Head of caudate nucleus (tissue), 42 donors: ENCODE measurements at places on chromosomes 12 and 14.

GRCh38 chr12:68364328-68364727, 32.2 kb upstream of the MDM1 start:
- no peak for DNase-seq

GRCh38 chr14:34436118-34436905, 25.7 kb downstream of the SPTSSA start:
- DNase-seq, result no peak

GRCh38 chr14:29016050-29016900, 249.7 kb downstream of the FOXG1 start:
- no peak for DNase-seq

DNA sequence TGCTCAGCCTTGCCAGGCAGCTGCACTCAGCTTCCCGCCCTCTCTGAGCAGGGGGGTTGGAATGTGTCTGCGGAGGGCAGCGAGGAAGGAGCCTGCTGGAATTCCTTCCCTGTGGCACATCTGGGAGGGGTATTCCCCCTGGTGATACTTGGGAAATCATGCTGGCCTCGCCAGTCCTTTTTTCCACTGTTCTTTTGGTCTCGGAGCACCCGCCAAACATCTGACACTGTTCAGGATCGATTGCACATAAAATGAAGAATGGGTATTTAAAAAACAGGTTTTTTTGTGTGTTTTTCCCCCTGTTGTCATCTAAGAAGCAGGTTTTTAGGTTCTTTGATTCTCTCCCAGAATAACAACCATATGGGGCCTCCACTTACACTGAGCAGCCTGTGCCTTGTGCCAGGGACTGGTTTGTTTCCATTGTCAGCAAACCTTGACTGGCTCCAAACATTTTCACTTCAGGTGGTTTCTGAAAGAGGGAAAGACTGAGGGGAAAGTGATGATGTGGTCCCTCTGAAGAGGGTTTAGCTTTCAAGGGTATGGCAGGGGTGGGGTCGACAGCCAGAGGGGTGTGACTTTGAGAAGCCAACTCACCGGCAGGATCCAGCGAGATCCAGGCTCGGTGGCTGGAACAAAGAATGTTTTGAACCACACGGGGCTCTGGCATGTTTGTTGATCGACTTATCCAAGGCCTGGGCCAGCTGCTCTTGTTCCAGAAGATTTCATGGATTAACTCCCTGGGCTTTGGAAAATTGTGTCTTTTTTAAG, 215.1 kb downstream of the CACNA1C start:
- DNase-seq, result no peak

DNA sequence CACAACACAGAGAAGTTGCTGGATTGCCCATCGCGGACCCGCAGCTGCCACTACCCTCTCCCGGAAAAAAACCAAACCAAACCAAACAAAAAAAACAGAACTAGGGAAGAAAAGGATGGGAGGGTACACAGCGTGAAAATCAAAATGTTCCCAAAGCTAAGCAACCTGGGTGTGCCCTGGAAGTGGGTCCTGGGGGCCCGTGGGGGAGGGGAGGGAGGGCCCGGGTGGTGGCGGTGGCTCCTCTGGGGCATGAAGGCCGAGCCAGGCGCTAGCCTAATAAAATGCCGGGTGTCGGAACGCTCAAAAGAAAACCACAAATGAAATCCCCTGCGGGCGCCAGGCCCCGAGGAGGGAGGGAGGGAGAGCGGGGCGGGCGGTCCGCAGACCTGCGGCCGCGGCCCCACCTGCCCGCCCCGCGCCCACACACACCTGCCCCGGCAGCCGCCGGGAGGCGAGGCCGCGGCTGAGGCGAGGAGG, 787 bp downstream of the HECTD4 start:
- DNase-seq, result peak; percentile 6

- no peak for DNase-seq
Measured at GRCh38 chr14:103190741-103191140, 67.5 kb downstream of the TNFAIP2 start.

- DNase-seq, result no peak
Measured at GRCh38 chr12:127823801-127824200, 443.2 kb upstream of the TMEM132C start.

DNA sequence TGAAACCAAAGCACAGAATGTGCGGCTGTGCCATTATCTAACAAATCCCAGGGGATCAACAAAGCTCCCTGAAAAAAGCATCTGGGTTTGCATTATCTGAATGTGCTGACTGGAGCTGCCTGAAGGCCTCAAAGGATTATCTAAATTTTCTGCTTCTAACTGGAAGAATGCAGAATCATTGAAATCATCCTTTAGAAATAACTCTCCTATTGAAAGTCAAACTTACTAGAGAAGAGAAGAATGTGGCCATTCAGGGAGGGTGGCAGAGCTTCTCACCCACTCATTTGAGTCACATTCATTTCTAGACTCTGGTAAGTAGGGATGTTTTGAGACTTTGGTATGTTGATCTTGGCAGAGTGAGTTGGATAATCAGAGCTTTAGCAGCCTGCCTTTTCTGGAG, 220.6 kb upstream of the RGS6 start:
- DNase-seq, result no peak

- no peak for DNase-seq
Measured at GRCh38 chr14:98803196-98803595, 468.8 kb downstream of the BCL11B start.

DNA sequence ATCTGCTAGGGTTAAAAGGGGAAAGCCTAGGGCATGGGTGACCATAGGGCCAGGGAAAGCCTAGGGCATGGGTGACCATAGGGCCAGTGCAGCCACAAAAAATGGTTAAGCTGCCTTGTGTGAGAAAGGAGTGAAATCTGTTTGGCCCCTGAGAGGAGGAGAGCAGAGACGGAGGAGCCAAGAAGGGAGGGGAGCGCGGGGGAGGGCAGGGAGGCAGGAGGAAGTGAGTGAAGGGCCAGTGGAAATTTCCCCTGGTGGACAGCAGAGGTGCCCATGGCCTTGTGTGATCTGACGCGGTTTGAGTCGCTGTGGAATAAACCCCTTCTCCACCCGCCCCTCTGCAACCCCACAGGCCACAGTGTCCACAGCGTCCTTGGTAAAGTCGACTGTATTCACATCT, 618 bp upstream of the AQP6 start:
- DNase-seq, result no peak

DNA sequence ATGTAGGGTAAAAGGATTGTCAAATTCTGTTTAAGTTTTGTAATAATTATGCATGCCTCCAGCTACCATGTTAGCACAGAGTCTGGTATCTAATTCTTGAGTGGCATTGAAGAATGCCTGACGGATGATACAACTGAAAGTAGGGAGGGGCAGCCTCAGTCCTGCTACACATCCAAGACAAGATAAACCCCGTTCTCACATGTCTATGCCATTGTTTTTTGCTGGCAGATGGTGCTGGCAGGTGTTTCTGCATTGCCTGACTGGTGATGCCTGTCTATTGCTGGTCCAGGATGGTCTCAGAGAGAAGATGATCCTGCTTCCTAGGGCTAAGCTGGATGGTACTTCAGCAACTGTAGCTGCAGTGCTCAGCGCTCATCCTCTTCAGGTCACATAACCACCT, 245.8 kb upstream of the NAV3 start:
- DNase-seq, result no peak

- DNase-seq, result no peak
Measured at GRCh38 chr12:47268501-47269454, 189.0 kb upstream of the AMIGO2 start.

GRCh38 chr14:88613552-88614010, 50.7 kb downstream of the ZC3H14 start:
- DNase-seq, result no peak

GRCh38 chr12:27821259-27821973, 41.4 kb upstream of the MANSC4 start:
- no peak for DNase-seq

DNA sequence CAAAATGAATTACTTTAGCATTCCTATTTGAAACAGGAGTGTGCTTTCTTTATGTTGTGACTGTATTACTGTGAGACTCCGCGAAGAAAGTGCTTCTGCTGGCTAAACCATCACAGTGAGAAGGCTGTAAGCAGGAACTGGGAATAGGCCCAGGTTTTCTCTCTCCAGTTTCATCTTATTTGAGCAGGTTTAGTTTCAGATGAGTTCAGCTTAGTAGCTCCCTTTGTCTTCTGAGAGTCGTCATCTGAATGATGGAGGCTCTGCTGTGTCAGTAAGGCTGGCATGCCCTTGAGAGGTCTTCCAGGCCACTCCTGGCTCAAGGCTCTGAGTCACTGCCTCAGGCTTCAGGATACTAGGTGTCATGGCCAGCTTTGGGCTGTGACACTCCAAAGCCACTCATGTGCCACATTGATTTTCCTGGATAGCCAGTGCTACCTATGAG, 205.6 kb upstream of the RGS6 start:
- DNase-seq, result no peak

- DNase-seq, result peak; percentile 42
Measured at GRCh38 chr12:122089077-122089476, 10.5 kb downstream of the MLXIP start.

DNA sequence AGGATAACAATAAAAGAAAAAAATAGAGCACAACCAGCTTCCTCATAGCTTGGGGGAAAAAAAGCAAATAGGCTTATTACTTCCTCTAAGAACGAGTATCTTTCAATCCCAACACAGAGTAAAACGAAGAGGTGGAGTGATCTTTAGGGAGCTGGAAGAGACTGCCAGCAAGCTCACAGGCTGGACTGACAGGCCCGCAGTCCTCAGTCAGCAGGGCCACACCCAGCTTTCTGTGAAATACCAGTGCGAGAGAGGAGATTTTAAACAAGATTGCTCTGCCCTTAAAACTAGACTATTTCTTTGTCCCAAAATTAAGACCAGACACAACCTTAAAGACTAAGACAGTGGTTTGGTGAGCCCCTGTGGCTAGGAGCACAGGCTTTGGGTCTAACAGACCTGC, 32.9 kb downstream of the SETD3 start:
- no peak for DNase-seq

GRCh38 chr12:10397296-10397695, 7.5 kb upstream of the KLRK1 start:
- DNase-seq, result no peak

- no peak for DNase-seq
Measured at GRCh38 chr12:100554608-100555077, 18.8 kb upstream of the GAS2L3 start.

- no peak for DNase-seq
Measured at GRCh38 chr14:61887628-61888027, 125.4 kb downstream of the SNAPC1 start.

- no peak for DNase-seq
Measured at GRCh38 chr14:90993792-90994191, 66.6 kb downstream of the RPS6KA5 start.

GRCh38 chr14:42192738-42193653, 586.3 kb downstream of the LRFN5 start:
- DNase-seq, result no peak

DNA sequence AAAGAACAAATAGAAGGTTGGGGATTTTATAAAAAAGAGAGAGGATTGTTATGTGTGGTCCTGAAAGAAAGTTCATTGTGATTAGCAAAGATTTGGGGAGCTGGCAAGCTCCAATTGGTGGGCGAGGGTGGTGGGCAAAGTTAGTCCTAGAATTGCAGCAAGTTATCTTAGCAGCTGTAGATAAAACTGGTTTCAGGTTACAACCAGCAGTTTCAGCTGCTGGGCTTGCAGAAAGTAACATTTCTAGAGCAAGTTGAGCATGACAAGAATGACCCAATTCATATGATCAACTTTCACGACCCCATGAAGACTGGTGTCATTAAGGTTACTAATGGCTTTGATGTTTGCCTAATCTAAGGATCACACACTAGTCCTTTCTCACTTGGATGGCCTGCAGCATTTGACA, 177.9 kb upstream of the NUDT4 start:
- no peak for DNase-seq

DNA sequence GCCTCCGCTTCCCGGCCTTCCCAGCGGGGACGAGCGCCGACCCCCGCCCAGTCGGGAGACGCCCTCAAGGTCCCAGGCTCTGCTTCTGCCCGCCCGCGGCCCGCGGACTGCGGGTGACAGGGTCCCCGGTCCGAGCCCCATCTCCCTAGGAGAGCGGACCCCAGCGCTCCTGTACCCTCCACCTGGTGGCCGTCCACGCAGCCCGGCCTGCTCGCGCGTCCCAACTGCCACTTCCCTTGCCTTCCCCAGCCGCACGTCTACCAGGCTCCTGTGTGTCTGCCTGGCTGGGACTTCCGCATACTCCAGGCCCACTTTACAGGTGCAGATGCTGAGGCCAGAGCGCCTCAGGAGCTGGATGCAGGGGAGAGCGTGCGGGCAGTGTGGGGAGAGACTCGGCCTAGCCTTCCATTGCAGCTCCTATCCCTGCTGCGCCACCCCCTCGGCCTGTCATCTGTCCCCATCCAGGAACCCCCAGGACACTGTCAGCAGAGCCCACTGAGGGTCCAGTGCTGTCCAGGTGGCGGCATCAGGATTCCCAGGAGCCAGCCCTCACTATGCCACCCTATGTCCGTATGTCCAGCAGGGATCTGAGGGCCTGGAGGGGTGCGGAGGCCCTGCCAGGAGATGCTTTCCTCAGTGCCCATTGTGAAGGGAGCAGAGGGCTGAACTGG, 8.0 kb upstream of the ANKRD9 start:
- DNase-seq, result no peak

- no peak for DNase-seq
Measured at GRCh38 chr14:99225436-99226203, 46.4 kb downstream of the BCL11B start.

DNA sequence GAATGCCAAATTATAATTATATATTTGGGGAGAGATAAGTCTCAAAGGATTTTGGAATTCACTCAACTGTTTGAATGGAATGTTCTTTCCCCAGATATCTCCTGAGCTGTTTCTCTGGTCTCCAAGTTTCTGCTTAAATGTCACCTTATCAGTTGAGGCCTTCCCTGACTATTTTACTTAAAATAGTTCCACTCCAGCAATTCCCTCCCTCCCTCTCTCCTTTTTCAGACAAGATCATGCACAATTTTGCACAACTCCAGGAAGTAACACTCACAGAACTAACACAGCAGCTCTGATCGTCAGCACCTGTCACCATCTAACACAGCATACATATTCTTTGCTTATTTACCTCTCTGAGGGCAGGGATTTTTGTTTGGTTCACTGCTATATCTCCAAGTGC, 12.5 kb downstream of the BTG1 start:
- DNase-seq, result no peak

DNA sequence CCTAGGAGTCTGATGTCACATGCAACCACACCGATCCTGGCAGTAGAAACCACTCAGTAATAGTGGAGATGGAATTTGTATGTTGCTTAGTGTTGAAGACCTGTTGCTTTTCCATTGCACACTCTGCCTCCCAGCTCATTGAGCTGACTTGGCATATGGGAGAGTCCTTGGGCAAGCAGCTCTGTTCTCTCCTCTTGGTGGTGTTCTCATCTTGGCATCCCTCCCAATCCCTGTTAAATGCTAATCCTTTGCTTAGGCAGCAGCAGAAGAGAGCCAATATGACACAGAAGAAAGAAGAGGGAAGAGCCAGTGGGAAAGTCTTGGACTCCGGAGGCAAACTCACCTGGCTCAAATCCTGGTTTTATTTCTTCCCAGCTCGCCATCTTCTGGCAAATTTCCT, 178.0 kb upstream of the CAND1 start:
- DNase-seq, result no peak

- DNase-seq, result peak; percentile 34
Measured at GRCh38 chr14:22849212-22849819, 12.9 kb downstream of the MMP14 start.

- DNase-seq, result no peak
Measured at GRCh38 chr12:52942066-52942900, 6.6 kb upstream of the KRT18 start.

GRCh38 chr12:22329621-22330020, 4.9 kb downstream of the ST8SIA1 start:
- DNase-seq, result no peak
